CD4-positive, alpha-beta T cell (primary cell): ENCODE measurements at places on chromosomes 1 and 21. TPM values are rescaled to one million over a fixed set of nuclear protein-coding genes. Genes with fewer than 3 reads are reported as not detected.
A peak's percentile ranks its signal among the peaks of the same experiment; 100 is the strongest.

The KPRP gene
- not detected for total RNA-seq

The HTR6 gene
- total RNA-seq = 2.1 TPM

The DCDC2B gene
- 0.14 TPM for total RNA-seq

DNA sequence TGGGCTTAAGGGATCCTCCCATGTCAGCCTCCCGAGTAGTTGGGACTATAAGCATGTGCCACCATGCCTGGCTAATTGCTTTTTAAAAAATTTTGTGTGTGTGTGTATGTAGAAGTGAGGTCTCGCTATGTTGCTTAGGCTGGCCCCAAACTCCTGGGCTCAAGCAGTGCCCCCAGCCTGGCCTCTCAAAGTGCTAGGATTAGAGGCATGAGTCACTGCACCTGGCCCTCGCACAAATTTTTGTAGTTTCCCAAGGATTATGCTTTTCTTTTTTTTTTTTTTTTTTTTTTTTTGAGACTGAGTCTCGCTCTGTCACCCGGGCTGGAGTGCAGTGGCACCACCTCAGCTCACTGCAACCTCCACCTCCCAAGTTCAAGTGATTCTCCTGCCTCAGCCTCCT is 144.4 kb upstream of the HNRNPU start:
- DNase-seq = no peak
- H3K27me3 ChIP-seq = no peaks in the 10 kb centered on the region
- H3K27ac ChIP-seq = no peak overlapping the region
- H3K36me3 ChIP-seq = no peaks in the 10 kb centered on the region
- no peaks in the 10 kb centered on the region for H3K4me1 ChIP-seq

DNA sequence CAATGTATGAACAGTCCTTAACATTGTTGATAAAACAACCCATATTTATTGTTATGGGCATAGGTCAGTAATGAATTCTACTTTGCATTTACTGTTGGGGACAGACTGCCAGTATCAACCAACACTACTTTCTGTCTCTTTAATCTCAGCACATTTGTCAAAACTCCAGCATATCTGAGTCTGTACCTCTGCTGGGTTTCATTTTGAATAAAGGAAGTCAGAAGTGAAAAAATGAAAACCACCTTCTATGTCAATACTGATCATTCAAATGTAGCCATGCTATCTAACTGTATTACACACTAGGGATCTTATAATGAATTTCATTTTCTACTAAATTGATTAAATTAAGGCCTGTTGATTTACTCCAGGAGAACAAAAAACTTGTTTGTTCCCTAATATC is 24.2 kb upstream of the CXADR start:
- DNase-seq = no peak
- no peak overlapping the region for H3K27ac ChIP-seq
- H3K4me3 ChIP-seq = no peak overlapping the region
- H3K4me1 ChIP-seq = no peaks in the 10 kb centered on the region
- H3K27me3 ChIP-seq = no peaks in the 10 kb centered on the region

DNA sequence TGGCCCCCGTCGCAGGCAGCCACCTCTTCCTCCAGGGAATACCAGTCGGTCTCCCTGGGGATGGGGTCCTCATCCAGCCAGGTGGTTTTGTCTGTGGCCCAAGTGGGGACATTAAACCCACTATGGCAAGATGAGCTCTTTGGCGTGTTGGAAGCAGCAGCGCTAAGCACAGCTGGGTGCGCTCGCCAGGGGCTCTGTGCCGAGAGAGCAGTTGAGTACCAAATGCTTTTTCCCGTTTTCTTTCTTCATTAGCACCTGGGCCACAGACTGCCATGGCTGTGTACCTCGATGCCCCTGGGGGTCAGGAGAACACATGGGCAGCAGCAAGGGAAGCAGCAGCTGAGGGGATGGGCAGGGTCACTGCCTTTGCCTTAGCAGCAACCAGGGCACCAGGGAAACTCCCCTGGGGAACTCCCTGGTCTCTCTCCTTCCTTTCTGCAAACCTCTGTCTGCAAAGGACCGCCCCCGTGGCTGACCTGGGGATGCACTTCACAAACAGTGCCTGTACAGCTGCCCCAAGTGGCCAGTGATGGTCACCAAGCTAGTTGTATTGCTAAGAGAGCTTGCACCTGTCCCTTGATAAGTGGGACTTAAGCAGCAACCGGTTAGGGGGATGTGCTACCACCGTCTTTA is 31.1 kb downstream of the EDARADD start:
- no peaks in the 10 kb centered on the region for H3K36me3 ChIP-seq
- peaks cover 11% of the 10 kb centered on the region for H3K4me1 ChIP-seq
- no peaks in the 10 kb centered on the region for H3K27me3 ChIP-seq
- H3K4me3 ChIP-seq = no peak overlapping the region

GRCh38 chr1:1250786-1251284 is 4.3 kb upstream of the C1QTNF12 start:
- DNase-seq = peak; percentile 67
- H3K4me3 ChIP-seq = peak overlapping the region; percentile 22
- H3K4me1 ChIP-seq = peaks cover 24% of the 10 kb centered on the region
- peaks cover 4% of the 10 kb centered on the region for H3K27me3 ChIP-seq
- peaks cover 27% of the 10 kb centered on the region for H3K36me3 ChIP-seq
- H3K27ac ChIP-seq = peak overlapping the region; percentile 70

- H3K36me3 ChIP-seq = no peaks in the 10 kb centered on the region
- H3K27ac ChIP-seq = no peak overlapping the region
- no peaks in the 10 kb centered on the region for H3K4me1 ChIP-seq
- H3K4me3 ChIP-seq = no peak overlapping the region
These were observed 439.6 kb downstream of the TTLL7 start for GRCh38 chr1:83559129-83559840.

DNA sequence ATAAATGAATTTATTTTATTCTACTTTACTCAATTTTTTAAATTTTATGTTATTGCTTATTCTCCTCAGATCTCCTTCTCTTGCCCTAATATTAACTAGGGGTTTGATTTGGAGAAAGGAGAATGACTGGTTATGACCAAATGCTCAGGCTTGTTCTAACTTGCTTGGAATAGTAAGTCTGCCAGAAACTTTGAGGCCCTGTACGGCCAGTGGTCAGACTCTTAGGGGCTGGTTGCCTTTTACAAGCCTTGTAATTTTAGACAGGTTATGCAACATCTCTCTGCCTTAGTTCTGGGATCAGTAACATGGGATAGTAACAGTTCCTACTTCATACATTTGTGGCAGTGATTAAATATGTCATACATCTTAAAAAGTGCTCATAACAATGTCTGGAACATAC is 279.5 kb downstream of the DUSP10 start:
- no peak for DNase-seq
- no peaks in the 10 kb centered on the region for H3K27me3 ChIP-seq
- no peak overlapping the region for H3K27ac ChIP-seq
- no peaks in the 10 kb centered on the region for H3K4me1 ChIP-seq
- no peak overlapping the region for H3K4me3 ChIP-seq

- no peak overlapping the region for H3K4me3 ChIP-seq
- no peaks in the 10 kb centered on the region for H3K27me3 ChIP-seq
- H3K36me3 ChIP-seq = no peaks in the 10 kb centered on the region
- DNase-seq = no peak
These were observed 3.1 kb upstream of the FNDC10 start for GRCh38 chr1:1602968-1603506.

GRCh38 chr1:66729119-66729518 is 23.1 kb upstream of the DYNLT5 start:
- no peaks in the 10 kb centered on the region for H3K36me3 ChIP-seq
- no peaks in the 10 kb centered on the region for H3K27me3 ChIP-seq
- no peak overlapping the region for H3K4me3 ChIP-seq
- peaks cover 2% of the 10 kb centered on the region for H3K4me1 ChIP-seq
- peak; percentile 47 for DNase-seq
- H3K27ac ChIP-seq = no peak overlapping the region

DNA sequence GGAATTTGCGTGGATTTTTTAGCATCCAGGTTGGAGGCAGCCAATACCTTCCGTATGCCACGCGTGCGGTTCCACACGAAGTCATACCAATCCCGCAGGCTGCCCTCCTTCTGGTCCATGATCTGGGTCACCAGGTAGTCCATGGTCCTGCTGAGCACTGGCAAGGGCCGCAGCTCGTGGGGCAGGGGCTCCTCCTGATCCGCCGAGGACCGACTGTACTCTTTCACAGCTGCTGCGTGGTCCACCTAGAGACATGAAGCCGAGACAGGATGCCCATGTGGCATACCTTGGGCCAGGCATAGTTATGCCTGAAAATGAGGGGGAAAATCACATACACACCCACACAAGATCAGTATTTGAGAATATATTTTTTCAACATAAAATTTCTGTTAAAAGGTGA is 12.1 kb downstream of the MCM3AP start:
- no peaks in the 10 kb centered on the region for H3K27me3 ChIP-seq
- H3K27ac ChIP-seq = no peak overlapping the region
- peaks cover 94% of the 10 kb centered on the region for H3K36me3 ChIP-seq
- no peak overlapping the region for H3K4me3 ChIP-seq
- DNase-seq = no peak

GRCh38 chr1:170126696-170127095 is 19.1 kb upstream of the NTMT2 start:
- H3K27ac ChIP-seq = no peak overlapping the region
- no peak for DNase-seq
- no peaks in the 10 kb centered on the region for H3K27me3 ChIP-seq
- H3K36me3 ChIP-seq = no peaks in the 10 kb centered on the region
- no peaks in the 10 kb centered on the region for H3K4me1 ChIP-seq

- peaks cover 22% of the 10 kb centered on the region for H3K4me1 ChIP-seq
- H3K27ac ChIP-seq = no peak overlapping the region
- no peak for DNase-seq
- H3K4me3 ChIP-seq = no peak overlapping the region
These were observed 66.1 kb downstream of the CD2 start for GRCh38 chr1:116820369-116820768.

DNA sequence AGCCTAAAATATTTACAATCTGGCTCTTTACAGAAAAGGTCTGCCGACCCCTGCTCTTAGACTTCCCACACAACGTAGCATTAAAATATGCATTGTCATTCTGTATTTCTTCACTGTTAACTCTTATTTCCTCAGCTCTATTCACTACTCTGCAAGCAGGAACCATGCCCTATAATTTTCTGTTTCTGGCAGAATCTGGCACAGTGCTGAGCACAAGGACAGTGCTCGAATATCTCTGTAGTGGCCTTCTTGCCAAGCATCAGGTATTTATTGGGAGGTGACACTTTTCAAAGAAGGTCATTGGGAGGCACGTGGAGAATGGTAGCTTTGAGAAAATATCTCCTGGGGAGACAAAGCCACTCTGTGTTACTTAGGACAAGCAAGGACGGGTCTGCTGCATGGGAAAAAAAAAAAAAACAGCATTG is 77.9 kb downstream of the PSMG1 start:
- no peak for DNase-seq
- no peak overlapping the region for H3K27ac ChIP-seq
- H3K36me3 ChIP-seq = no peaks in the 10 kb centered on the region
- H3K4me1 ChIP-seq = no peaks in the 10 kb centered on the region

DNA sequence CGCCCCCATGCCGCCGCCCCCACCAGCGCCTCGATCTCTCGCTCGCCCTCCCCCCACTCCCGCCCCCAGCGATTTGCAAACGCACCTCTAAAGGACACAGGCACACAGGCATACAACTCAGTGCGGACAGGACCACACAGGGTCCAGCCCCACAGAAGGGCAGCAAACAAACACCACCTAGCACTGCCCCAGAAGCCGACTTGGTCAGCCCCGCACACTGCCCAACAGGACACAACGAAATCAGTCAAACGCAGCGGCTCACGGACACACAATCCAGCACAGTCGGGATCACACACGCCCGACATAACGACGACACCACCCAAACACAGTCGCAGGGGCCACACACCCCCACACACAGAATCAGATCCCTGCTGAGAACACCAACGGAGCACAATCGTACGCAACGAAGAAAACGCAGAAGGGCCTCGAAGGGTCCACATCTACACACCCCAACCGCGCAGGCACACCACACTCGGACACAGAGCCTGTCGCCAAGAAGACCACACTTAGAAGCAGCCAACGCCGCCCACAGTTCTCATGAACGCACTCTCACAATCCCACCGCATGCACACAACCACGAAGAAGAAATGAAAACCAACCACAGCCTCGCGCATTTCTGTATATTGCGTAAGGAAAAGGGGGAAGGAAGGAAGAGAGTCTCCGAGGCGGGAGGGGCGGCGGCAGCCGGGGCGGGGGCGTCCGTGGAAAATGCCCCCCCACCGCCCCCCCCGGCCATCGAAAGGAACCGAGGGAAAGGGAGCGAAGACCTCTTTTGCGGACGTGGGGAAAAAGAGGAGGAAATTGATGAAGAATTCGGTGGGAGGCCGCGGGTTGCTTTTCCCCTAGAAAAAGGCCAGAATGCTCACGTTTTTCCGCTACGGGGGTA is 481 bp downstream of the TAL1 start:
- no peak overlapping the region for H3K27ac ChIP-seq
- H3K4me1 ChIP-seq = peaks cover 37% of the 10 kb centered on the region
- peaks cover 71% of the 10 kb centered on the region for H3K27me3 ChIP-seq

- no peak overlapping the region for H3K4me3 ChIP-seq
- no peak overlapping the region for H3K27ac ChIP-seq
- H3K27me3 ChIP-seq = no peaks in the 10 kb centered on the region
- H3K4me1 ChIP-seq = peaks cover 7% of the 10 kb centered on the region
- peak; percentile 10 for DNase-seq
These were observed 78.6 kb downstream of the TIAM1 start for GRCh38 chr21:31265366-31266013.
